IMR-90 (cell line): ENCODE measurements at places on chromosomes 7 and 10.

GRCh38 chr7:137007001-137007694 is 138.7 kb downstream of the CHRM2 start:
- DNase-seq, result peak; percentile 34

GRCh38 chr7:73454424-73454823 is 20.8 kb downstream of the FZD9 start:
- peak; percentile 38 for DNase-seq

- DNase-seq, result peak; percentile 98
Observed at GRCh38 chr10:126397640-126398382, 9.5 kb upstream of the ADAM12 start.

DNA sequence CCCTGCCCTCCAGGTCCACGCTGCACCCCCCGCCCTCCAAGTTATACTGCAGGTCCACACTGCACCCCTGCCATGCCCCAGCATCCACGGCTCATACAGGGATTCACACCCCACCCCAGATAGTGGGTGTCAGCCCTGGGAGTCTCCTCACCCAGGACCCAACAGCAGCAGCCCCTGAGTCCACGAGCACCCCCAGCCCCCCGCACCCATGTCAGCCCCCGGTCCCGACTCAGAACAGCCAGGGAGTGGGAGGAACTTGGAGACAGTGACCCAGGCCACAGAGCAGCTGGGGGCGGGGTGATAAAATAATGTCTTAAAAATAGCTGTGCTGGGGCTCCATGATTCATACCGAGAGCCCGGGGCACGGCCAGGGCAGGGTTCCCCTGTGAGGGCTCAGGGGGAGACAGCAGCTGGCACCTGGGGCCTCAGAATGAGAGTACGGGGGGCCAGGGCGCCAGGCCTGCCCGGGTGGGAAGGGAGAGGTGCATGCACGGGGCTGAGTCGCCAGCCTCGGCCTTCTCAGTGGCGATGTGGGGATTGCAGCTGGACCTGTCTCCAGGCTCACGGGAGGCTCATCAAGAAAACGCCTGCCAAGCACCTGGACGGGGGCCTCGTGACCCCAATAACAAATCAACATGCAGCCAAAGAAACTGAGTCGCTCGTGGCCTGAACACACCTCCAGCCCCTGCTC is 29.8 kb downstream of the ADAP1 start:
- DNase-seq, result peak; percentile 12

DNA sequence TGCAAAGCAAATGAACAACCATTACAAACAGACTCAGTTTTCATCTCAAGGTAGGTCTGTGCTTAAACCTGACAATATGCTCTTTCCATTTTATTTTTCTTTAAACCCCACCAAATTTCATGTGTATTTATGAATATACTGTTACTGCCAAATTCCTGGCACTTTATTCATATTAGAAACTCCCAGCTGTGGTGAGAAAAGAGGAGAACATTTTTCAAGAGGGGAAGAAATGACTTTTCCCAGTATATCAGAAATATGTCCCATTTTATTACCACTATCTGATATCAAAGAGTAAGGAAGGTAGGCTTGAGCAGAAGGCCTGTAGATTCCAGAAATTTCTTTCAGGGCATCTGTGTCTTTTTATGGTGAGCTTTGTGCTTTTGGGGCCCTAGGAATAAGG is 189.6 kb downstream of the ADAM12 start:
- no peak for DNase-seq

GRCh38 chr10:79321951-79322350 is 25.3 kb upstream of the PPIF start:
- no peak for DNase-seq

DNA sequence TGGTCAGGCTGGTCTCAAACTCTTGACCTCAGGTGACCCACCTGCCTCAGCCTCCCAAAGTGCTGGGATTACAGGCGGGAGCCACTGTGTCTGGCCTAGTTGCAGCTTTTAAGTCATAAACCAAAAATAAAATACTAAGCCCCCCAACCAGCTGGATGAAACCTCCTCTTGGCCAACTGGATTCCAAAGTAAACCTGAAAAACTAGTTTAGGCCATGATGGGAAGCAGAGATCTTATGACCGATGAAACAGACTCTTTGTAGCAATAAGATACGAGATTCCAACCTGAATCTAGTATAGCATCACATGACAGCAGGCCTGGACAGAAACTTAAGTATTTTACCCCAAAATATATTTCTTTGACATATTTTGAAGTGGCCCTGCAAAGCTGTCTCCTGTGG is 9.1 kb upstream of the MCM10 start:
- no peak for DNase-seq

- DNase-seq, result peak; percentile 56
Observed at GRCh38 chr7:142745091-142745635, 4.1 kb upstream of the PRSS1 start.

DNA sequence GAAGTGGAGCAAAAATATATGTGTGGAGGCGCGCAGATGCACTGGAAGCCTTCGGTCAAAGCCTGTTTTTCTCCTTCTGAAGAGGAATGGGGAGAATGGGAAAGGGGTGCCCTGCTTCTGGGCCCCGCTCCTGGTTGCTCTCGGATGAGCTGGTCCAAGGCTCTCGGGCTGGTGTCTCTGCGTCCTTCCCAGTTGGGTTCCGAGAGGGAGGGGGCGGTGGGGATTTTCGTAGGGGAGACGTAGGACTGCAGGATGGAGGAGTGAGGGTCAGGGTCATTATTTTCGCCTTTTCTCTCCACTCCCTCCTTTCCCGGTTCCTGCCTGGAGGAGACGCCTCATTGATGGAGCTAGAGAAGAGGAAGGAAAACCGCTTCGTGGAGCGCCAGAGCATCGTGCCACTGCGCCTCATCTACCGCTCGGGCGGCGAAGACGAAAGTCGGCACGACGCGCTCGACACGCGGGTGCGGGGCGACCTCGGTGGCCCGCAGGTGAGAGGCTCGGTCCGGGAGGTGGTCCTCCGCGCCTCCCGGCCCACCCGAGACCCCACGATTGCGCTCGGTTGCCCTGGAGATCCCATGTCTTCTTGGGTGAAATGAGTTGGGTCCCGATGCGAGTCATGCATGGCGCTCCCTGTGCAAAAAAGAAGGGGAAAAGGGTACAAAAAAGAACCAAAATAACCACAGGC is 790 bp downstream of the ADAM22 start:
- no peak for DNase-seq

DNA sequence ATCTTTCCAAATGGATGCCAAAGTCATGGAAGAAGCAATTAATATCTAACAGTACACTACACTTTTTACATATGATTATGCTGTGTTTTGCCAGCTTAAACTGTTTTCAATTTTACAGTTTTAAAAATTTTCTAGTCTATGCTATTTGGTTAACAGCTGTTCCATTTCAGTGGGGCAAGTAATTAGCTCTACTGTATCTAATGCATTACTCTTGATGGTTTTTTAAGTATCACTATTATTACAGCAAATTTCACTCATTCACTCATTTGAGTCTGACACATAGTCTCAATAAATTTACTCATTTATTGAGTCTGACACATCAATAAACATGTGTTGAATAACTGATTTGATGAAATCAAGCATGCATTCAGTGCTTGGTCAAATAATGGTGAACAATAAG is 155.8 kb downstream of the RNF133 start:
- no peak for DNase-seq

- DNase-seq, result no peak
Observed at GRCh38 chr10:23359692-23360380, 15.2 kb upstream of the C10orf67 start.

GRCh38 chr10:125611216-125611615 is 71.7 kb downstream of the TEX36 start:
- no peak for DNase-seq

DNA sequence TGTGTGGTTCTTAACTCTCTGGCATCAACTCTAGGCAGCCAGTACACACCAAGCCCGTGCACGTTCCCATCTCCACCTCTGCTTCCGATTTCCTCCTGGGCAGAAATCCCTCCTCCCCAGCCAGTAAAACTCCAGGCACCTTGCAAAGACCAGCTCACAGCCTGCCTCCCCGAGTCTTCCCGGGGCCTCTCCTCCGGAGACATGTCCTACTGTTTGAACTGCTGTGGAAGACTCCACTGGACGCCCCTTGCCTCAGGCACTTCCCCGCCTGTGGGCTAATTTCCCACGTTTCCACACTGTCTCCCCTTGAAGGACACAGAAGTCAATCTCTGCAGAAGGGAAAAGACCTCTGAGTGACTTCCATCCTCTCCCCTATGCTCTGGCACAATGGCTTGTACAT is 210.7 kb upstream of the FRMD4A start:
- no peak for DNase-seq

DNA sequence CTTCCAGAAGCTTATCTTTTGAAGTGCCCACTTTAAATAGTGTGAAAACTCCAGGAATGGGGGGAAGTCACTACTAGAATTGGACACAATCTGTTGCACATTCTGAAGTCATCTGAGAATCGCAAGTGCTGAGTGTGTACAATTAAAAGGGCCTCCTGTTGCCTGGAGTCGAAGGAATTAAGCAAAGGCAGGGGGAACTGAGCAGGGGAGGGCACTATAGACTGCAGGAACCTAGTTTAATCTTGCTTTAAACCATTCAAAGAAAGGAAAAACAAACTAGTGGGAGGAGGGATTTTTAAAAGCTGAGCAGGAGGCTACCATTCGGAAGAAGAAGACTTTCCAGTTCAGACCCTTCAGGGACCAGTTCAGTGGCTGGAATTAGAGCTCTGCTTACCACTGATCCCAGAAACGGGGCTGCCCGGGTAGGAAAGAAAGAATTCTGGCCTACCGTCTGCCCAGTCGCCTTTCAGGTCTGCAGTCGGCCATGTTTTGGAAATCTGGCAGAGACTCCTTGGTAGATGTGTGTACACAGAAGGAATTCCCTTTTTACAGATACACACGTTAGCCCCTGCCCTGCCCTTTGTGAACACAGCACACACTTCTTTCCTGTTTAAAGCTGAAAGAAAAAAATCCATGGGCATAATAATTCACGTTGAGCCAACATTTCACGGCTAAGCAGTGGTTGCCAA is 610.6 kb upstream of the FOXK1 start:
- no peak for DNase-seq

GRCh38 chr10:2921956-2922680 is 145.2 kb upstream of the PFKP start:
- peak; percentile 65 for DNase-seq

DNA sequence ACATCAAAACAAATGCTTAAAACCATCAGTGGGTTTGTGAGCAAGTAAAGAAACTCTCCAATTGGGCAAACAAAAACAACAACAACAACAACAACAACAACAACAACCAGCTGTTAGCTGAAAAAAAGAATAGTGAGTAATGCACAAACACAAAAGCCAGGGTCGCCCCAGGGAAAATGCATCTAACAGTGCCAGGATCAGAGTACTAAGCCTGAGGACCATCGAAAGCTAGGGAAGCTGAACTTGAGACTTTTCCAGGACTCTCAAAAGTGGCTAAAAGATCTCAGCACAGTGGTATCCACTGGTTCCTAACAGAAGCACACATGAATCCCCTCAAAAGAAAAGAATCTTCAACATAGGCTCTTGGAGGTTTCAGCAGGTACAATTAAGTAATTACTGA is 83.3 kb downstream of the CPXM2 start:
- no peak for DNase-seq

- no peak for DNase-seq
Observed at GRCh38 chr10:32971536-32972091, 13.6 kb upstream of the ITGB1 start.

DNA sequence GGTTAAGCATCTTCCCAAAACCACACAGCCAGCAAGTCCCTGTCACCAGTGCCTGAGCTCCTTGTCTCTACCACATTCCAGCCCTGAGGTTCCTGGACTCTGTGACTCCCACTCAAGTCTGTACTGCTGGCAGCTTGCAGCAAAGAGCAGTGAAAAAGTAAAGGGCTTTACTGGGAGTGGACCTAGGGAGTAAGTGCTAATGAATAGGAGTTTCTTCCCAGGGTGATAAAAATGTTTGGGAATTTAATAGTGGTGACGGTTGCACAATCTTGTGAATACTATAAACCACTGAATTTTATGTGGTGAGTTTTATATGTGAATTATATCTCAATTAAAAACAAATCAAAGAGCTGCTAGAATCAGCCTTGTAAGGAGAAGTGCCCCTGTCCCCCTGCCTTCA is 22.6 kb downstream of the HSPA12A start:
- no peak for DNase-seq

DNA sequence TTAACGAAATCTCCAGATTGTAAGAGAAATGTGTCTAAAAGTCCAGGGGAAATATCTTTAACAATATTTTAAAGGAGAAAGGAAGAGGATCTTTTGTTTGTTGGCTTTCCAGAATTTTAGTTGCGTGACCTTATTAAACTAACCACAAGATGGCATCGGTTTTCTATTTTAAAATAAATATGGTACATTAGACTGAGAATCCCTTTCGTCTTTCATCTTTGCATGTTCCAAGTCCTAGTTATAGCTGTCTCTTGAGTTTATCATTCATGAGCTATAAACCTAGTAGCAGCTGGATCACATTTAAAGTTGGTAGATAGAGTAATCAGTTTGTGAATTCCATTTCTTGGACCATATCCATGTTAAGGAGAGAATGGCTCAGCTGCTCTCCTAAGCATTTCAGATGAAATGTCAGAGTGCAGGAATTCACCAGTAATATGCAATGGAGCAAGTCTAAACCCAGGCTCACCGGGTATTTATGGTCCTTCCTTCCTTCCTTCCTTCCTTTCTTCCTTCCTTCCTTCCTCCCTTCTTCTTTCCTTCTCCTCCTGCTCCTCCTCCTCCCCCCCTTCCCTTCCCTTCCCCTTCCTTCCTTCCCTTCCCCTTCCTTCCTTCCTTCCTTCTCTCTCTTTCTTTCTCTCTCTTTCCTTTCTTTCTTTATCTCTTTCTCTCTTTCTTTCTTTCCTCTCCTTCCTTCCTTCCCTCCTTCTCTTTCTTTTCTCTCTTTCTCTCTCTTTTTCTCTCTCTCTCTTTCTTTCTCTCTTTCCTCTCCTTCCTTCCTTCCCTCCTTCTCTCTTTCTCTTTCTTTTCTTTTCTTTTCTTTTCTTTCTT is 57.8 kb upstream of the RAB18 start:
- peak; percentile 47 for DNase-seq

- no peak for DNase-seq
Observed at GRCh38 chr7:106986450-106986977, 58.0 kb upstream of the PRKAR2B start.

DNA sequence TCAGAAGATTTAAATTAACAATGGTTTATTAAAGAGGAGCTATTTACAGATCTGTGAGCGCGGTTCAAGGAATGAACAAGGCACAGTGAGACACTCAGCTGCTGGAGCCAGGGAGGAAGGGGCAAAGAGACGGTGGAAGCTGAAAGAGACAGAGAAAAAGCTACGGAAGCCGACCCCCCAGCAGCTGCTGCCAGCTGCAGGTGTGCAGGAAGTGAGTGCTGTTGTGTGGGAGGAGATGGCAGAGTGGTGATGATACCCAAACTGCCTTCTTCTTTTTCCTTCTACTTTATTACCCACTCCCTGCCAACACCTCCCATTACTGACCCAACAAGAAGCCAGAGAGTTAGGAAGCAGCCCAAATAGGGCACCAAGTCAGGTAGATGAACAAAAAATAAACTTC is 41.9 kb upstream of the MBL2 start:
- no peak for DNase-seq
